ENCODE measurements at places on chromosomes 11 and 22.

- DNase-seq = no peak
Measured at GRCh38 chr11:17505146-17505545, 28.5 kb upstream of the ABCC8 start.

- no peak for DNase-seq
Measured at GRCh38 chr11:120109531-120109930, 28.4 kb downstream of the TRIM29 start.

DNA sequence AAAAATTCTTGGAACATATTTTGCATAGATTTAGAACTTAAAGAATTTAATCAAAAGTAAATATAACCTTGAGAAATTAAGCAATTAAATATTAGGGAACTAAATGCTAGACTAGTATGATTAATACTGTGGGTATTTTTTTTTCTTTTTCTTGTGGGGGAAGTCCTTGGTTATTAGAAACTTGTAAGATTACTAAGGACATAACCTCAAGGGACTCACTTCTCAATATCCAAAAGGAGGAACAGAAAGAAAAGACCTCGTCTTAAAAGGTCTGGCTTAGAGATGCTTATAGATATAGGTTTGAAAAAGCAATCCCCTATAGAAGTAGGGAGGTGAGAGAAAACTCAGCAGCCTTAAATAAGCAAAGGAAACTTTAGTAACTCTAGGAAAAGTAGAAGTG lies 368.5 kb downstream of the INSC start:
- no peak for DNase-seq

DNA sequence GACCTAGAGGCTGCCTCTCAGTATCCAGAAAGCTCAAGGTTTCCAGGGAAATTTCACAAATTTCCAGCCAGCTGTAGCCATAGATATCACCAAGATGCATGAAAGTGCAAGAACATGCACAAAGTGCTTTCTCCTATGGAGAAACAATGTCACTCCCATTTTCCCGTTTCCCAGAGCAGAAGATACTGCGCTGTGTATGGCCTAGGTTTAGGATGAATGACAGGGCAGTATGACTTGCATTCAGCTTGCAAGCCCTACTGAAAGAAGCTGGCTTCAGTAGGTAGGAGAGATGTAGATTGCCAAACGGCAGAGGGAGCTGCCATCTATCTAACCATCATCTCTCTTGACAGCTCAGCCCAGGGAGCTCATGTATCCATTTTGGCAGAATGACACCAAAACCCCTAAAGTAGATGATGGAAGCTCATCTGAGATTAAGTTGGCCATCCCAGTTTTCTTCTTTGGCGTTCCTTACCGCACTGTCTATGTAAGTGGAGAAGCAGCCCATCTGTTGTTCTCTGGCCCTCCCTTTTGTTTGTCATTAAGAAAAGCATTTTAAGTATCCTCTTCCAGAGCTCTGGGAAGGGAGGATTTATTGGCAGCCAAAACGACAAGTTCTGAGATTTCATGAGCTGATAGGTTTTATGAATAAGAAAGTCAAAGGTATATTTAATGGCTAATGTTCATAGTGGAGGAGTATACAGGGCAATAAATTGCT lies 4.6 kb downstream of the TECTA start:
- DNase-seq = no peak

GRCh38 chr11:63611395-63611747 lies 2.9 kb downstream of the PLAAT3 start:
- no peak for DNase-seq

- no peak for DNase-seq
Measured at GRCh38 chr11:44446996-44447771, 118.3 kb upstream of the CD82 start.

- DNase-seq = no peak
Measured at GRCh38 chr11:89660234-89660633, 49.9 kb upstream of the TRIM77 start.

DNA sequence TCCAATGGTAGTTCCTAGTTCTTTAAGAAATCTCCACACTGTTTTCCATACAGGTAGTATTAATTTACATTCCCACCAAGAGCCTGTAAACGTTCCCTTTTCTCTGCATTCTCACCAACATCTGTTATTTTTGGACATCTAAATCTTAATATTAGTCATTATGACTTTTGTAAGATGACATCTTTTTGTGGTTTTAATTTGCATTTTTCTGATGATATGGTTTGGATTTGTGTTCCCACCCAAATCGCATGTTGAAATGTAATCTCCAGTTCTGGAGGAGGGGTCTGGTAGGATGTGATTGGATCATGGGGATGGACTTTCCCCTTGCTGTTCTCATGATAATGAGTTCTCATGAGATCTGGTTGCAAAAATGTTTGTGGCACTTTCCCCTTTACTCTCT lies 89.0 kb downstream of the MUC15 start:
- DNase-seq = no peak

- no peak for DNase-seq
Measured at GRCh38 chr11:30018495-30018894, 1.7 kb upstream of the KCNA4 start.

DNA sequence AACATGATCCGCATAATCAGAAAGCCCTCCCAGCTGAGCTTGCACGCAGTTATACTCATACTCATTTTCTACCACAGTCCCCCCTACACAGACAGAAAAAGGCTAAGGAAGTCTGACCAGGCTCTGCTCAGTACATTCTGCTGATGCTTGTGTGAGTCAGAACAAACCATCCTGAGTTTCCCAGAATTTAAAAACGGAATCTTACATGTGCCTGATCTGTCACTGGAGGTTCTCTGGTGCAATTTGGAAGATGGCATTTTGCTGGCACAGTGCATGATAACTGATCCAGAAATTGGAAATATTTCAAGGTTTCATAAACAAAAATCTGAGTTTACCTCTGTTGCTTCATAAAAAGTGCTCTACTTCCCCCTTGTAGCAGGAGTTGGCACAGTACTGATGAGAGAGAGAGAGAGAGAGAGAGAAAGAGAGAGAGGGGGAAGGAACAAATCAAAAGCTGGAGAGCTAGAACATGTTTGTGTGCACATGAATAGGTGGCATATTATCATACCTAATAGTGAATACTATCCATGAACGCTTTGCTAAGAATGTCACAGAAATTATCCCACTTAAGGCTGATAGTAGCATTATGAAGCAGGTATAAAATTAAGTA lies 1085.3 kb downstream of the DLG2 start:
- DNase-seq = no peak

GRCh38 chr11:109033627-109034338 lies 368.9 kb downstream of the DDX10 start:
- no peak for DNase-seq

DNA sequence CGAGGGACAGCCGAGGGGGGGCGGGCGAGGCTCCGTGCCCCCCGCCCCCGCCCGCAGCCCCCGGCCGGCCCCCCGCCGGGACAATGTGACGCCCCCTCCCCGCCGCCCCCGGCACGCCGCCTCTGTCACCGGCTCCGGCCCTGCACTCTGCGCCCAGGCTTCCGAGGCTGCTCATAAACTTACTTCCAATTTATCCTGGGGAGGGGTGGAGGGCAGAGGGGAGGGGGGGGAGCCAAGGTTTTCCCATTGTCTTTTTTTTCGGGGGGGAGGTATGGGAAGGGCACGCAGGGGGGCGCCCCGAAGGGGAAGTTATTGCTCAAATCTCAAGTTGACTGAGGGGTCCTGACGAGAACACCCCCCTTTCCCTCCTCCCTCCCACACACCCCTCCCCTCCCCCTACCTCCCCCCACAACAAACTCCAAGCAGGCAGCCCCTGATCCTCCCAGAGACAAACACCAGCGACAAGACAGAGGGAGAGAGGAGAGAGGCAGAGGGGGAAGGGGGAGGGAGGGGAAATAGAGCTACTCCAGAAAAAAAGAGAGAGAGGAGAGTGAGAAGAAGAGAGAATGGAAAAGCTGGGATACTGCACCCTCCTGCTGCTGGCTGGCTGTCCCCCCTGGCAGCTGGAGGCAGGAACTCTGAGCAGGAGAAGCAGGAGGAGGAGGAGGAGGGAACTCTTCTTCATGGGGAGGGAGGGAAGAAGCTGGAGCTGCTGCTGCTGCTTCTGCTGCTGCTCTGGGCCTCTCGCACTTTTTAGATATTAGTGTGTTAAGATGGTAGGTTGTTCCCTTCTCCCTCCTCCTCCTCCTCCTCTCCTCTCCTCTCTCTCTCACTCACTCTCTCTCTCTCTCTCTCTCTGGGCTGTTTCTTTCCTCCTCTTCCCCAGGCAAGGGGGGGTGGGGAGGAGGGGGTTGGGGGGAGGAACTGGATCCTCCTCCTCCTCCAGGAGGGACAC lies 631 bp downstream of the PHF21A start:
- peak; percentile 48 for DNase-seq

GRCh38 chr22:49733631-49734030 lies 94.0 kb downstream of the BRD1 start:
- DNase-seq = no peak

- no peak for DNase-seq
Measured at GRCh38 chr11:123251657-123252344, 56.8 kb upstream of the CLMP start.

DNA sequence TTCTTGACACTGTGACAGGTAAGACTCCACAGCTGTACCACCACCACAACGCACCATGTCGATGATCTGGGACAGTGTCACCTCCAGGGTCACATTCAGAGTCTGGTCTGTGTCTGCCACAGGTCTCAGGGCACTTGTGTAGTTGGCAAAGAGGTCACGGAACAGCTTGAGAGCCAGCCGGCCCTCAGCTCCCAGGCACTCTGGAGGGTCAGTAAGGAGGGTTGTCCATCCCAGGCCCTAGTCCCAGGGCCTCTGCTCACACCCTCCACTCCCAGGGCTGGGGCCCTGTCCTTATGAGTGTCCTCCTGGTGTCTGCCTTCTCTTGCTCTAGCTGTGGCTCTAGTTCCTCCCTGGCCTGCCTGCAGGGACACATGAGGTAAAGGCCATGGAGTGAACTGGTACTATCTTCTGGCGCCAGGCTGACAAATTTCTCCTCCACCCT lies 1.4 kb downstream of the CHRNA10 start:
- no peak for DNase-seq

GRCh38 chr11:111729831-111730311 lies 36.3 kb downstream of the PPP2R1B start:
- DNase-seq = no peak

DNA sequence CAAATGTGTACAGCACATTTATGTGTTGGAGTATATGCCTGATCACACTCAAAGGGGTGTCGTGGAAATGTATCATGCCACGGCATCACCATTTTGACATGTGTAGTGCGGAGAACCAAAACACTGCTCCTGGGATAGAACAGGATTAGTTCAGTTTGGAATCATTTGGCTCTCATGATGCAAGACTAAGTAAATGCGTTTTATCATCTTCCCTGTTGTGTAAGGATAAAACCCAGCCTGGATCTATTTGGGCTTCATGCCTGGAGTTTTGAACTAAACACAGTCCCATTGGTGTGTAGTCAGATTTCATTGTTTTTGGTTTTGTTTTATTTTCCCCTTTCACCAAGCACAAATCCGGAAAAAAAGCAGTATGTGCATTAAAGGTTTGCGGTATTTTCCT lies 574.3 kb downstream of the NTM start:
- DNase-seq = no peak

- DNase-seq = no peak
Measured at GRCh38 chr11:57354699-57355098, 16.5 kb downstream of the P2RX3 start.

DNA sequence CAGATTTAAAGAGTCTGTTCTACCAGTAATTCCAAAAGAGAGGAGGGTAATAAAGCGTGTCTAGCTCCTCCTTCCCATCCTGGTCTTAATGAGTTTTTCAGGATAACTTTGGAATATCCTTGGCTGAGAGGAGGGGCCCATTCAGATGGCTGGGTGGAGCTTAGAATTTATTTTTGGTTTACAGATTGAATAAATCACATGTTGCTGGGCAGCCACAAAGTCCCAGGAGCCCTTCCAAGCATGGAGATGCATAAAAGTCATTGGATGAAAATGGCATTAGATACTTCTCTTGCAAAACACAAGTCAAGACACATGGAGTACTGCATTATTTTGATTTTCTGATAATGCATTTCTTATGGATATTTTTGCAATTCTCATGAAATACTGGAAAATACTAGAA lies 139.0 kb downstream of the TRPC6 start:
- DNase-seq = no peak

- peak; percentile 71 for DNase-seq
Measured at GRCh38 chr11:57432714-57433163, 5.8 kb upstream of the SLC43A3 start.

GRCh38 chr22:37426706-37427134 lies 559 bp downstream of the ELFN2 start:
- DNase-seq = no peak

GRCh38 chr22:19463491-19464469 lies 15.2 kb downstream of the UFD1 start:
- no peak for DNase-seq

DNA sequence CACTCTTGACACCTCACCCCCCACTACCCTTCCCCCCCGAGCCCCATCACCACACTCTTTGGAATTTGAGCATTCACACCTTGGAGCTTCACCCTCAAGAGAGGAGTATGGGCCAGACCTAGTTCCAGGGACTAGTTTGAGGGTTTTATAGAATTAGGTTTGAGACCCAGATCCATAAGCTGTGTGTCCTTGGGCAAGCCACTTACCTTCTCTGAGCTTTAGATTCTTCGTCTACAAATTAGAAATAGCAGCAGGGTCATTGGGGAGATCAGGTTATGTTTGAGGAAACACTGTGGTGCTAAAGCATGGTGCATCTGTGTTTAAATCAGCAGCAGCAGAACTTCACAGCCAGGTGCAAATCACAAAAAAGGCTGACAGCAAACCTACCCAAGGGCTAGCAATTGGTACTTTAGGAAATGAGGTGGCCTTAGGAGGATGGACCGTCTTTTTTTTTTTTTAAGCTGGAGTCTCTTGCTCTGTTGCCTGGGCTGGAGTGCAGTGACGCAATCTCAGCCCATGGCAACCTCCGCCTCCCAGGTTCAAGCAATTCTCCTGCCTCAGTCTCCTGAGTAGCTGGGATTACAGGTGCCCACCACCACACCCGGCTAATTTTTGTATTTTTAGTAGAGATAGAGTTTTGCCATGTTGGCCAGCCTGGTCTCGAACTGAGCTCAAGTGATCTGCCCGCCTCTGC lies 114.8 kb downstream of the MICAL2 start:
- DNase-seq = no peak

- no peak for DNase-seq
Measured at GRCh38 chr11:64373598-64373974, 14.6 kb downstream of the RPS6KA4 start.

DNA sequence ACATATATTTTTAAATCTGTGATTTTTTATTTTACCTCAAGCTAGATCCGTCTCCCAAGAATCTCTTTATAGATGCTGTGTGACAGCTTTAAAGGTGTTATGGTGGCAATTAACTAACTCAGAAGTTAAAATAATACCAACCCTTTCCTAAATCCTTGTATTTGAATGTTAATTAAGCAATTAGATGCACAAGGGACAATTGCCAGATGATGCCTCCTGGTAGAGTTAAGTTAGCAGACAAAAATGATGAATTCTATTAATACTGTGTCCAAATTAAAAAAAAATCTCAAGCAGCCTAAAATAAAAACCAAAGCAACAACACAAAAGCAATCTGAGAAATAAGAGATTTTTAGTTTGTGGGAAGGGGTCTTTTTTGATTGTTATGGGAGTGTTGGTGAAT lies 78.9 kb downstream of the FANCF start:
- DNase-seq = no peak

DNA sequence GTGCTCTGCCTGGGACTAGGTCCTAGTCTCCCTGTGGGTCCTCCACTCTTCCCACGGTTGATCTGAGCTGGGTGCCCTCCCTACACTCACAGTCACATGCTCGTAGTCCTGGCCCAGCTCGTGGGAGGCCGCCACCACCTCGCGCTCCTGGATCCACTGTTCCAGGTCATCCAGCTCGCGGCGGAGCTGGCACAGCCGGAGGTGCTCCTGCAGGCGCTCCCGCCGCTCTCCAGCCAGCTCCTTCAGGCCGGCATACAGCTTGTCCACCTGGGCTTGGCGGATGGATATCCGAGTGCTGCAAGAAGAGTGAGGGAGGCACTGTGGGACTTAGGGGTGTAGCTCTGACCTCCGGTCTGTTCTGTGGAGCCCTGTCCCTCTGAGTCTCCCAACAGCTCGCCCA lies 14.8 kb upstream of the RBM4B start:
- DNase-seq = no peak
